Stimulated activated CD4-positive, alpha-beta T cell treated with anti-CD3 and anti-CD28 coated beads, Interleukin-15, amount 100 ng/mL, for 24 hours (primary cell): ENCODE measurements at places on chromosomes 7 and 10.

- peak; percentile 3 for DNase-seq
Observed at GRCh38 chr10:126564326-126564888, 106.1 kb downstream of the C10orf90 start.

- no peak for DNase-seq
Observed at GRCh38 chr10:3398825-3399646, 226.5 kb upstream of the PITRM1 start.

GRCh38 chr7:70484255-70484654 lies 647.7 kb upstream of the GALNT17 start:
- DNase-seq = no peak

- DNase-seq = no peak
Observed at GRCh38 chr10:129788215-129788614, 175.9 kb downstream of the EBF3 start.
